ENCODE measurements at places on chromosomes 6 and 20. TPM values are rescaled to one million over a fixed set of nuclear protein-coding genes. Genes with fewer than 3 reads are reported as not detected.

Gene SUMO4
- total RNA-seq, result 6.6 TPM

- DNase-seq, result peak; percentile 43
These were observed at the start of gene BEND3 for GRCh38 chr6:107114926-107115694. Gene BEND3, minus strand, starts transcription at chr6:107115515. Its CDS starts 16,230 bp downstream, at chr6:107099285.

- DNase-seq, result no peak
These were observed 91.7 kb downstream of the GJA10 start for GRCh38 chr6:89985751-89986493.

GRCh38 chr20:34052414-34052813 is 58.7 kb downstream of the RALY start:
- no peak for DNase-seq

DNA sequence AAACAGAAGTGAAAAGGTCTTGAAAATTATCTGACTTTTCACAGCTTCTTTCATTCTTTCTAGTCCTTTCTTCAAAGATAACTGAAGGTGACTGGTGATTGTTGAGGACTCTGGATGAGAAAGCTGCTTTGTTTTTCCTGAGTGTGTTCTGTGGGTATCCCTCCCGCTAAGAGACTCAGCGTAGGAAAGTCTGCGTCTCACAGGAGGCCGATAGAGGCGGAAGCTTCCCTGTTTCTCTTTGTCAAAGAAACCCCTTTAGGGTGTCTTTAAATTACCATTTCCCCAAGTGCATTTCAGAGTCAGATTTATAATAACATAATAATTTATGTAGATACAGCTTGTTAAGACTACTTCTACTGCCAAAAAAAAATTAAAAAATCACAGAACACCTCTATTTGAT is 31.2 kb upstream of the IRF4 start:
- DNase-seq, result no peak

DNA sequence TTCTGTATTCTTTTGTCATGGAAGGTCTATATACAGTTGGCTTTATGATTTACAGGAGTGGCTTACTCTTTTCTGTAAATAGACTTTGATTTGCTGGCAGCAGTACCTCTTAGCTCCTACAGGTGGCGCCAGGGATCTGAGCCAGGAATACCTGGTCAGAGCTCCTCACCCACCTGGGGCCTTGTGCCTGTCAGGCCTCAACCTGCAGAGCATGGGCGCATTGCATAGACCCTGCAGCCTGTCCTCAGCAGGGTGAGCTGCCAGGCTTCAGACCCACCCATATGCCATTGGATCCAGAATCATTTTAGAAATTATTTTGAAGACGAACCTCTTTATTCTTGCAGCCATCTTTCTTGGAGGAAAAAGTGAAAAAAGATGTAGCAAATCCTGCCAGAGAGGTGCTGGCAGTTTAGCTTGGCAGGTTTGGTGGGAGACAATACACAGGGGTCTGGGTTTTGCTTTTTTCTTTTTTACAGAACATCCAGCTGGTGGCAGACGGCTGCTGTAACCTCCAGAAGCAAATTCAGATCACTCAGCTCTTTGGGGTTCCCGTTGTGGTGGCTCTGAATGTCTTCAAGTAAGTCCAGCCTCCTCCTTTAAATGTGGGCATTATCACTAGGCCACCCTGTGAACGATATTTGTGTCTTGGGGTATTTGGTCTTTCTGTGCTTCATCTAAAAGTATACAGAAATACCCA is 149.1 kb downstream of the MTHFD1L start:
- DNase-seq, result peak; percentile 18

Gene POPDC3
- not detected for total RNA-seq

DNA sequence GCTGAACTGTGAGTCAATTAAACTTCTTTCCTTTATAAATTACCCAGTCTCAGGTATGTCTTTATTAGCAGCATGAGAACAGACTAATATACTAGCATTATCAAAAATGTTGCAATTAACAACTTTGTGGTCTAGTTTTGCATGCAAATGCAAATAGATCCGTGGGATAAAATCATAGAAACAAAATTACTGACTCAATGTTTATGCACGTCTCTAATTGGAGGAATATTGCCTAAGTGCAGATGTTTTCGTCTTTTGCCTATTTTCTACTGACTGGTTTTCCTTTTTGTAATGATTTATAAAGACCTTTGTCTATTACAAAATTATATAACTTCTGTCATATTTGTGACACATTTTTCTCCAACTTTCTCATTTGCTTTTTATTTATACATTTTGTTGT is 51.9 kb downstream of the SYNE1 start:
- DNase-seq, result no peak

Gene SGK2
- total RNA-seq, result 1.4 TPM

Measured in T-cell (primary cell).